Stimulated activated CD8-positive, alpha-beta memory T cell treated with anti-CD3 and anti-CD28 coated beads, Interleukin-4, amount 100 ng/mL, for 4 hours (primary cell): ENCODE measurements at places on chromosomes 3 and 15.

DNA sequence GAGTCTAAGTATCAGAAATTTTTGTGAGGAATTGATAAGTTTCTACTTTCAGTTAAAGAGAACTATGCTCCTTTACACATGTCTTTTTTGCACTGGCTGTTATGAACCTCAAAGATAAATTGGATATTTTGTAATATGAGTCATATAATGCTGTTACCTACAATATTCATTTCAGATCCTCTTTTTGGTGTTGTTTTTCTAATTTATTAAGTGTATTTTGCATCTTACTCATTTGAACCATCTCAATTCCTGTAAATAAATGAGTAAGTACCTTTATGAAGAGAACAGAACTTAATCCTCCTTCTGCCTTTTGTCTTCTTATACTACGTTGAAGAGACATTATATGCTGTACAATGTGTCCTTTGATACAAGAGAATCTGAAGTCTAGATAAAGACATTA is 74.4 kb downstream of the ZIC1 start:
- no peak for DNase-seq

DNA sequence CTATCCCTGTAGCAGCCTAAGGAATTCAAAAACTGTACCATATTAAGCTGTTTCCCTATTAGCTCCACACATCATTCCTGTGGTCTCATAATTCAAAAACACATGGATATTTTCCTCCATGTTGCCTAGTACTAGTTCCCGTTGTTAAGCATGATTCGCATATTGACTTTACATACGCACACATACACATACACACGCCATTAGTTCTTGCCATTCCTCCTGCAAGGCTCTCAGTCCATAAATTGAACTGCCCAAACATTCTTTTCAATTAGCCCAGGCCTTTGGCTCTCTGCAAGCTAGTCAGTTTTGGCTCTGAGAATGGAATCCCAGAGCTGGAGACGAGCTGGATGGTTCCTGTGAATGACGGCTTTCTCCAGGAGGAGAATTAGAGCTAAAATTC is 57.2 kb upstream of the RAD18 start:
- no peak for DNase-seq

DNA sequence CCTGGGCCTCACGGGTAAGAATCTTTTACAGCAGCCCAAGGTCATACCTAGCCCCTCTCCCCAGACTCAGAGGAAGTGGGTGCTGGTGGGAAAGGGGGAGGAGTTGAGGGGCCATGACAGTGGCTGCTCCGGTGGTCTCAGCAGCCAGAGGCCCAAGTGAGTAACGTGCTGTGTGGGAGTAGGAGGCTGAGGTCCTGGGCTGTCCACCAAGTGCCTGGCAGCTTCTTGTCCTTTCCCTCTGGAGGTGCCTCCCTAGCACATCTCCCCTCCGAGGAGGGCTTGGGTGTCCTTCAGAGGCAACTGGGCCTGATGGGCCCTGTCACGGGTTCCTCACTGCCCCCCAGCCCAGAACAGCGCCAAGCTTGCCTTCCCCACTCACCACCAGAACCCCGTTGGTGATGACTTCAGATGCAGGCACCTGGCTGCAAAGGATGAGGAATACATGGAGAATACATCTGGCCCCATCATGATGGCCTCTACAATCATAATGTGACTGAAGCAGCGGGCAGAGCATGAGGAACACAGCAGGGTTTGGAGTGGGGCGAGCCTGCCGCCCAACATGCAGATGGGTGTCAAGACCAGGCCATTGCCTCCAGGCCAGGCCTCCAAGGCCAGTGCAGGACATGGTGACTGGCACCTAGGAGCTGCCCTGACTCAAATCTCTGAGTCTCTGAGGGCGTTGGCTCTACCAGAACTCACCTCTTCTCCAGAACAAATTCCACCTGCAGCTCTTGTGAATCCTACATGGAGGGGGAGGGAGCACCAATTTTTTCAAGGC is 3.3 kb downstream of the PLA2G4F start:
- DNase-seq, result no peak

GRCh38 chr3:179473565-179473964 is 22.3 kb upstream of the GNB4 start:
- DNase-seq, result no peak
